ELR (cell line): ENCODE measurements at places on chromosomes 16 and 17.

- DNase-seq: no peak
Measured at GRCh38 chr16:5427571-5427970, 330.0 kb upstream of the EEF2KMT start.

- DNase-seq: peak; percentile 98
Measured at GRCh38 chr17:38879878-38880665, 10.2 kb downstream of the LASP1 start.

GRCh38 chr16:31072540-31073141 lies 1.4 kb downstream of the ZNF668 start:
- peak; percentile 65 for DNase-seq

- DNase-seq: no peak
Measured at GRCh38 chr17:67053438-67054000, 9.2 kb downstream of the CACNG1 start.

- no peak for DNase-seq
Measured at GRCh38 chr16:6548507-6548906, 784.1 kb upstream of the RBFOX1 start.

DNA sequence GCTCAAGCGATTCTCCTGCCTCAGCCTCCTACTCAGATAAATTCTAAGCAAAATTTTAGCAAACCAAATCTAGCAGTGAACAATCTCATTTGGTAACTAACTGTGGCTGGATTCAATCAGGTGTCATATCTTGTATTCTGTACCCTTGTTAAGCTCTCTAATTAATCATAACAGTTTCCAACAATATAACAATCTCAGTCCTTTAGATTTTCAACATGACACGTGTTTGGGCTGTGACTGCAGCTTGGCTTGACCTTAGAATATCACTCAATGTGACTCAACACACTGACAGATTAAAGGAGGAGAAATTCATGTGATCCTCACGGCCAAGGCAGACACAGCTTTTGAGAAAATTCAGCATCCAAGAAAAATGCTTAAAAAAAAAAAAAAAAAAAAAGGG lies 133.6 kb downstream of the BANP start:
- peak; percentile 30 for DNase-seq
